ENCODE measurements at places on chromosomes 2 and 18.

DNA sequence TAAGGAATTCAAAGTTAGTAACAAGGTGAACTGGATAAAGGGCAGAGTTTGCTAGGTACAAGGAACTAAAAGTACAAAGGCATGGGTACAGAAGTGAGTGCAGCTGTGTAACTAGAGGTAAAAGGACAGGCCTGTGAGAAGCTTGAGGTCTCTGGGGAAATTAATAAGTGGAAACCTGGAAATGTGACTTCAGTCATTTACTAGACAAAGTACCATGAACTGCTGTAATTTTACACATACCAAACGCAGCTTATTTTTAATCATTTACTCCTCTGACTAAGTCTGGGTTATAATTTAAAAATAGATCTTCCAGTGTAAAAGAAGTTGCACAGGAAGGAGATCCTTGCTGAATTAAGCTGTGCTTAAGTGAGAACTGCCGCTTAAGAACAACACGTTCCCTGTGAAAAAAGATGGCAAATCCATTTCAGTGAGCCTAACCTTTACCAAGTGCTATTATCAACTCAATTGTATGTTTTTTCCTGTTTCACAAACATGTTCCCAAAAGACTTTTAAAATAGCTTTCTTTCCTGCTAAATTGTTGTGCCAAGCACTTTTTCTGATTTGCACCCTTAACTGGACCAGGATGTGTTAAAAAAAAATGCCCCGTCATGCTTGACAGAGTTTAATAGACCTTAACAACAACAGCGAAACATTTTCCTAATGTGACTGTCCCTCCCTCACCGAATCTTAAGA is 44.3 kb downstream of the CALCRL start:
- no peak for DNase-seq

GRCh38 chr2:50181212-50181611 is 850.7 kb downstream of the NRXN1 start:
- DNase-seq = no peak

GRCh38 chr2:134401789-134402188 is 147.9 kb downstream of the MGAT5 start:
- no peak for DNase-seq

DNA sequence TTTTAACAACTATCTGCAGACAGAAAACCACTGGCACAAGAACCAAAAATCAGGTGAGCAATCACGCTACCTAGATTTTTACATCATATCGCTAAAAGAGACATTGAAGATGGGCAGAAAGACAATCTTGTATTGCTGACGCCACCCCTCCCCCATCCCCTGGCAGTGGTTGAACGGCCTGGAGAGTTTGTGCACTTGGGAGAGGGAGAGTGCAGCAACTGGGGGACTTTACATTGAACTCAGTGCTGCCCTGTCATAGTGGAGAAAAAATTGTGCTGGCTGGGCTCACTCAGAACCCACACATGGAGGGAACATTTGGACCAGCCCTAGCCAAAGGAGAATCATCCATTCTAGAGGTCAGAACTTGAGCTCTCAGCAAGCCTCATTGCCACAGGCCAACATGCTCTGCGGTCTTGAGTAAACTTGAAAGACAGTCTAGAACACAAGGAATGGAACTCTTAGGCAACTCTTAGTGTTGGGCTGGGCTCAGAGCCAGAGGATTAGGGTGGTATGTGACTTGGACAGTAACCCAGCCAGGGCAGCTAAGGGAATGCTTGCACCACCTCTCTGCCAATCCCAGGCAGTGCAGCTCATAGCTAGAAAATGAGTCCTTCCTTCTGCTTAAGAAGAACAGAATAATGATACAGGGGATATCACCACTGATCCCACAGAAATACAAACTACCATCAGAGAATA is 220.0 kb upstream of the CYP26B1 start:
- DNase-seq = peak; percentile 26

Measured in femur (tissue), 1 donor.